ENCODE measurements at places on chromosomes 11 and 22. TPM values are rescaled to one million over a fixed set of nuclear protein-coding genes. Genes with fewer than 3 reads are reported as not detected.

KDELR3 gene
- 15.5 TPM for total RNA-seq

FDX1 gene
- 28.5 TPM for total RNA-seq

CD3G gene
- not detected for total RNA-seq

MRGPRX3 gene
- not detected for total RNA-seq

SESN3 gene
- total RNA-seq = 26.5 TPM

- DNase-seq = no peak
Observed at GRCh38 chr11:35549787-35550186, 24.4 kb upstream of the PAMR1 start.

DNA sequence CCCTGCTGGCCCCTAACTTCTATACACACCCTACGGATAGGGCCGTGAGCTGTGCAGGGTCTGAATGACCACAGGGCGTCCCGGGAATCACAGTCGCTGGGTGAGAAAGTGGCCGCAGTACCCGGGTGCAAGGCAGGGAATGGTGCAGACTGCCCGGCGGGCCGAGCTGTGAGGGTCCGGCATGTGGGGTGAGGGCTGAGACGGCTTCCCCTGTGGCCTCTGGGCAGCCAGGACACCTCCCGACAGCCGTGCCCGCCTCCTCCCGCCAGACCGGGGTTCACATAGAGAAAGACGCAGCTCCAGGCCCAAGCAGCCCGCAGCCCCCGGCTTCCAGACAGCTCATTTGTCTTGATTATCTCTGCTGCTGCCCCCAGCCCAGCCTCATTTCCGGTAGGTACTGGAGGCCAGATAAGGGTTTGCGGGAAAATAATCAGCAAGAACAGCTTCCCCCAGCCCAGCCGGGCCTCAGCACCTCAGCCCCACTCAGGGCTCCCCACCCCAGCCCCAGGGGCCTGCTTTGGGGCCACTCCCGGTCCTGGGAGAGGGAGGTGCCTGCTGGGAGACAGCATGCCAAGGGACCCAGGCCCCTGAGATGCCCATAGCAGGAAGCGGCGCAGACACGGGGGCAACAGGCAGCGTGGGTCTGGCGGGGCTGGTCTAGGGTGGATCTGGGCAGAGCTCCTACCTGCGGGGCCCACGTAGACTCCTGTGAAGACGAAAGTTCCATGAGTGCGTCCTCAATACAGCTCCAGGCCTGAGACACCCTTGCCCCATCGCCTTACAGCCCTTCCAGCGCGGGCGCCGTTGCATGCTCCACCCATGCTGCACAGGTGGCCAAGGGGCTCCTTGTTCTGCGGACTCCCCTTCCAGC lies 123.1 kb downstream of the BRD1 start:
- no peak for DNase-seq

GRCh38 chr22:45684169-45684568 lies 12.5 kb downstream of the ATXN10 start:
- DNase-seq = no peak

DNA sequence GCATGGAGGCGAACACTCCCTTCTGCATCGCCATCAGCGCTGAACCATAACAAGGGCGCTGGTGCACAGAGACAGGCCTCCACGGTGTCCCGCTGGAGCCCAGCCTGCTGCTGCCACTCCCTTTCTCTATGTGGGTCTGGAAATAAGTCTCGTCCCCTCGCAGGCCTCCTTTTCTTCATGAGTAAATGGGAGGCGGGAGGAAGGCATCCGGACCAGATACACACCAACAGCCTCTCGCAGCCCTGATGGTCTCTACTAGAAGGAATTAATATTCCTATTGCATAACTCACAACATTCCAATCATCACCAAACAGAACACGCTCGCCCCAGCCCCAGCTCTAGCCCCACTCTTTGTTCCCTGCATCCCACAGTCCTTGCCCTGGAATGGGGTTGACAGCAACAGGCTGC lies 14.9 kb downstream of the RASD2 start:
- DNase-seq = no peak

GRCh38 chr22:47110817-47111443 lies 348.5 kb downstream of the TBC1D22A start:
- no peak for DNase-seq

GRCh38 chr11:102545701-102546100 lies 15.2 kb upstream of the MMP7 start:
- no peak for DNase-seq

DNA sequence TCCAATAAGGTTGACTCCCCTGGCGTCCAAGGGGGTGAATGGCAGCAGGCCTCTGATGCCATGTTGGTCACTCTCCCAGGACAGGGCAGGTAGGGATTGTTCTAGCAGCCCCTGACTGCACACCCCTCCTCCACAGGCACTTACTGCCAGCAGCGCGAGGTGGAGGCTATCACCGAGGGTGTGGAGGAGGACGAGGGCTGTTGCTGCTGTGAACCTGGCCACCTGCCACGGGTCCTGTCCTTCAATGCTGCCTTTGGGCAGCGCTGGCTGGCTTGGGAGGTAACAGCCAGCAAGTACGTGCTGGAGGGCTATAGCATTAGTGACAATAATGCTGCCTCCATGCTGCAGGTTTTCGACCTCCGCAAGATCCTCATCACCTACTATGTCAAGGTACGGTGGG lies 7.7 kb upstream of the SIPA1 start:
- DNase-seq = no peak

DNA sequence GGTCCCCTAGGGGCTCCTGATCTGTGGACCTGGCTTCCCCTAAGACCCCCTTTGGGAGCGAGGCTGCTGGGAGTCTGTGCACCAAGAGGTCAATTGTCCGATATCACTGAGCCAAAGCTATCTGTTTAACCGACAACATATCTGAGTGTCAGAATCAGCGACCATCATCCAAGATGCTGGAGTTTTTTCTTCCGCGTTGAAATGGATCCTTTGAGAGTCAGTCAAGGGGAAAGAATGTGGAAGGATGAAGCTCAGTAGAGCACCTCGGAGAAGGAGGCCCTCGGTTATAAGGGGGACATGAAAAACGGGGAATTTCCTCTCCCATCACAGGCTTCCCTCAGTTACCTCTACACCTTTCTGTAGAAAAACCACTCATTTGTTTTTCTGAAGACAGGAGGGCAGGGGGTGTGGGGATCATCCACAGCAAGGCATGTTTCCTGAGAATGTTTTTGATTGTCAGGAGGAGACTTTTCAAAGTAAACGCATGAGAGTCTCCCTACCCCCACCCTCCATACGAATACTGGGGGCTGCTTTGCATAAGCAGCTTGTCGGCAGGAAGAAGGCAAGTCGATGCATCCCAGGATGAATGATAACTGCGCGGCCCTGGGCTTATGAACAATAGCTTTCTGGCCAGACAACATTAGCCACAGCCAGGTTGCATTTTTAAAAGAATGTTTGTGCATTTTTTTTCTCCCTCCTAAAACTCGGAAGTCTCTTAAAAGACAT lies 37.7 kb upstream of the CCND1 start:
- DNase-seq = no peak

DNA sequence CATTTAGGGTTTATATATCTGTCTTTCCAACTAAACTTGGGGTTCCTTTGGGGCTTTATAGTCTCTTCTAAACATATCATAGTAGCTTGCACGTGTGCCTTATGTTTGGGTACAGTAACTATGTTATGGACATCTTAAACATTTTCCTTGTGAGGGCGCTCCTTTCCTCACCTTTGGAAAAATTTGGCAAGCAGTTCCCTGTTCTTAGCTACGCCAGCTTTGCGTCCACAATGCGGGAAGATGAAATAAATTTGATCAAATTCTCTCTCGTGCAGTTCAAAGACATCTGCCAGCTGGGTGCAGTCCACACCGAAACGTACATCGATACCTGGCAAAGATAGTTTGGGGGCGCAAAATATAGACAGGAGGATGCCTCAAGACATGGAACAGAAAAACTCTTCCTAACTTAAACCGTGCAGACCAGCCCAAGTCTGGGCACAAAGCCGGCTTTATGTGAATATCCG lies 548 bp downstream of the FDXACB1 start:
- DNase-seq = no peak

DNA sequence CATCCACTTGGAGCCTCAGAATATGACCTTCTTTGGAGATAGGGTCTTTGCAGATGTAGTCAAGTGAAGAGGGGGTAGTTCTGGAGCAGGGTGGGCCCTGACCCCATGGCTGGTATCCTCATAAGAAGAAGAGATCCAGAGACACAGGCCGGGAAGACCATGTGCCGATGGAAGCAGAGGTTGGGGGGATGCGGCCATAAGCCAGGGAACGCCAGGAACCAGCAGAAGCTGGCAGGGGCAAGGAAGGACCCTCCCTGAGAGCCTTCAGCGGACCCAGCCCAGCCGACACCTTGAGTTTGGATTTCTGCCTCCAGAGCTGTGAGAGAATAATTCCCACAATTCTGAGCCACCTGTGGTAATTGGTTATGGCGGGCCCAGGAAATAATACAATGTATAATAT lies 26.1 kb upstream of the SMIM38 start:
- no peak for DNase-seq

- DNase-seq = no peak
Observed at GRCh38 chr11:73151416-73151815, 9.3 kb upstream of the FCHSD2 start.

GRCh38 chr11:12724301-12725054 lies 50.3 kb downstream of the TEAD1 start:
- peak; percentile 71 for DNase-seq

DNA sequence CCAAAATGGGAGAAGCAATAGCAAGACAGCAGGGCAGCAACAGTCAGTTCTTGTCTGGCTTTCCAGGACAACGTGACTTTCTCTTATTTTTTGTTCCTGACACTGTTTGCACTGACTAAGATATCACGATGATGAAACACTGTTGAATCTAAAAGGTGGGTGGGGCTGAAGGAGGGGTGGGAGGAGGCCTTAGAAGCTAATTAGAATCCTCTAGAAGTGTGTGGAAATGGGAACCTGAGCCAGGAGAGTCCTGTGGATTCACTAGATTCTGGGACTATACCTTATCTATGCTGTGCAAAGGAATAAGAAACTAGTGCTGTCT lies 300.3 kb downstream of the ST3GAL4 start:
- no peak for DNase-seq

GRCh38 chr11:78000193-78000592 lies 5.7 kb upstream of the INTS4 start:
- DNase-seq = no peak

DNA sequence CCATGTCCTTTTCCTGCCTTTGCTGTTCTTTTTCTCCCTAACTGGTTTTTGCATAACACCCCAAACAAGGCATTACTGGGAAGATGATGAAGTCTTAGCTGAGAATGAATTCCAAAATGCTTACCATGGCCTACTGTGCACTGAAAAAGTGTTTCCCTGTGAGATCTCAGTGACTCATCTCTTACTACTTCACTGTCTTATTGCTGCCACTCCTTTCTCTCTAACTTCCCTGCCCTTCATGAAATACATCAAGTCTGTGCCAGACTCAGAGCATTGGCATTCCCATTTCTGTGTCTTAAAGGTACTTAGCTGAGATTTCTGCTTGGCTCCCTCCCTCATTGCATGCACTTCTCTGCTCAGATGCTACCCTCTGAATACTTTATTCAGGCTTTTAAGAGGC lies 49.1 kb upstream of the MUC15 start:
- no peak for DNase-seq

Data from heart left ventricle (tissue), 16 donors.